ENCODE measurements at places on chromosomes 5 and 9. TPM values are rescaled to one million over a fixed set of nuclear protein-coding genes. Genes with fewer than 3 reads are reported as not detected.

ARHGEF37 gene
- 3.9 TPM for total RNA-seq

APBA1 gene
- total RNA-seq, result 0.07 TPM

LECT2 gene
- total RNA-seq, result not detected

HTR1A gene
- not detected for total RNA-seq

CDKN2B-AS1 gene
- not detected for total RNA-seq

GNA14 gene
- total RNA-seq, result not detected

SHISAL2B gene
- not detected for total RNA-seq

ABHD17B gene
- total RNA-seq, result 10.5 TPM

TTC1 gene
- 100 TPM for total RNA-seq

ZNF883 gene
- 0.51 TPM for total RNA-seq

HAVCR1 gene
- 0.42 TPM for total RNA-seq

NR4A3 gene
- total RNA-seq, result 0.25 TPM

All from MCF 10A (cell line).